ENCODE measurements at places on chromosomes 1 and 21. TPM values are rescaled to one million over a fixed set of nuclear protein-coding genes. Genes with fewer than 3 reads are reported as not detected.

GRCh38 chr1:22117238-22117637 lies 25.7 kb downstream of the WNT4 start:
- H3K4me1 ChIP-seq, result peaks cover 34% of the 10 kb centered on the region
- DNase-seq, result no peak
- H3K27ac ChIP-seq, result peak overlapping the region; percentile 42

- H3K27me3 ChIP-seq, result no peaks in the 10 kb centered on the region
- peaks cover 1% of the 10 kb centered on the region for H3K4me1 ChIP-seq
- H3K27ac ChIP-seq, result no peak overlapping the region
- no peaks in the 10 kb centered on the region for H3K36me3 ChIP-seq
- DNase-seq, result no peak
- H3K4me3 ChIP-seq, result no peak overlapping the region
These were observed 10.1 kb upstream of the GSTM3 start for GRCh38 chr1:109750920-109751319.

DNA sequence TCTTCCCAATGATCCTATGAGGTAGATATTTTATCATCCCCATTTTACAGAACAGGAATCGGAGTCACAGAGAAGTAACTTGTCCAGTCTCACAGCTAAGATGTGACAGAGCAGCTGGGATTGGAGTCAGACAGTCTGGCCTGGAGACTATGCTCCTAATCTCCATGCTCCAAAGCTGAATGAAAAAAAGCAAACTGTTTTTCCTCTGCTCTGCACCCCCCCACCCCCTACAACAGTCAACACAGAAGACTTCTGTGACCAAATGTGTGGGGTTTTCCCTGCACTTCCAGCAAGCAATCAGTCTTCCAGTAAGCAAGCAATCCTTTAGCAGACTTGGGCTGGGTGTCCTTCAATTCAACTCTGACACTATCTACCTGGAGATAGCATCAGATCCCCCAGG lies 33.2 kb downstream of the KIRREL1 start:
- H3K4me3 ChIP-seq, result no peak overlapping the region
- peaks cover 25% of the 10 kb centered on the region for H3K4me1 ChIP-seq
- no peak overlapping the region for H3K27ac ChIP-seq
- DNase-seq, result no peak
- no peaks in the 10 kb centered on the region for H3K36me3 ChIP-seq
- H3K27me3 ChIP-seq, result no peaks in the 10 kb centered on the region

GRCh38 chr1:74426208-74426937 lies 86.0 kb downstream of the LRRC53 start:
- no peak overlapping the region for H3K27ac ChIP-seq
- no peak for DNase-seq
- H3K4me1 ChIP-seq, result peaks cover 4% of the 10 kb centered on the region
- no peak overlapping the region for H3K4me3 ChIP-seq
- no peaks in the 10 kb centered on the region for H3K27me3 ChIP-seq
- no peaks in the 10 kb centered on the region for H3K36me3 ChIP-seq

DNA sequence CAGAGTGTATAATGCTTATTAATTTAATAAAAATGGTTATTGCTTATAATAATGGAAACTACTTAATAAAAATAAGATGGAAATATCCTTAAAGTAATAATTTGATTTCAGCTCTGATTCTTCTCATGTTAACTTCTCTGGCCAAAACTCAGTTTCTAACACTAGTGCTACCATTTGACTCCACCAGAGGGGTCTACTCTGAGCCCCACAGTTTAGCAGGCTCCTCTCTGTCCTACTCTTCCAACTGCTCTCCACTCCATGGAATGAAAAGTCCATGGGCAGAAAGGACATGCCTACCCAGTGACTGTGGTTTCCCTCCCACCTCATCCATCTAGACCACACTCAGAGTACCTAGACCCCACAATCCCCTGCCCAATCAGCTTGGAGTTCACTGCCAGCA lies 489.1 kb upstream of the CAMK1G start:
- H3K4me1 ChIP-seq, result no peaks in the 10 kb centered on the region
- H3K4me3 ChIP-seq, result no peak overlapping the region
- no peak overlapping the region for H3K27ac ChIP-seq
- H3K36me3 ChIP-seq, result no peaks in the 10 kb centered on the region
- no peaks in the 10 kb centered on the region for H3K27me3 ChIP-seq
- no peak for DNase-seq

- DNase-seq, result no peak
- H3K4me3 ChIP-seq, result no peak overlapping the region
- H3K27ac ChIP-seq, result no peak overlapping the region
- H3K27me3 ChIP-seq, result no peaks in the 10 kb centered on the region
- H3K4me1 ChIP-seq, result peaks cover 7% of the 10 kb centered on the region
These were observed 22.8 kb upstream of the LBR start for GRCh38 chr1:225450491-225451191.

DNA sequence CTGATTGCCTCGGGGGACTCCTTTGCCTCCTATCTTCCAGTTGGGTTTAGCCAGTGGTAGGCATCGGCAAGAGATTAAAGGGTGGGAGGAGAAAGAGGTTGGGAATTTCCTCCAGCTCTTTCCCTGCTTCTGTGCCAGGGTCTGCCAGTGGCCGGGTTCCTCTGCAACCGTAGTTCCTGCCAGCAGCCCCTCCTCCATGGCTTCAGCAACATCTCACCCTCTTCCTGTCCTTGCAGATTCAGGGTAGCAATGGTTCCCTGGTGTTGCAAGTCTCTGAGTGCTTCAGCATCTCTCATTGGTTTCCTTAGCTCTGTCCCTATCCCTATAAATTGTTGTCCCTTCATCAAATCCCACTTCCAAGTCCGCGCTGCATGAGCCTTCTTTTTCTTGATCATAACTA lies 223.1 kb upstream of the JUN start:
- H3K27ac ChIP-seq, result no peak overlapping the region
- no peaks in the 10 kb centered on the region for H3K27me3 ChIP-seq
- no peak for DNase-seq
- H3K36me3 ChIP-seq, result no peaks in the 10 kb centered on the region
- H3K4me3 ChIP-seq, result no peak overlapping the region

GRCh38 chr1:67939186-67939743 lies 106.0 kb upstream of the GNG12 start:
- H3K4me3 ChIP-seq, result no peak overlapping the region
- no peaks in the 10 kb centered on the region for H3K27me3 ChIP-seq
- H3K36me3 ChIP-seq, result no peaks in the 10 kb centered on the region
- no peak overlapping the region for H3K27ac ChIP-seq
- peaks cover 27% of the 10 kb centered on the region for H3K4me1 ChIP-seq

GRCh38 chr1:79364896-79365295 lies 358.4 kb upstream of the ADGRL4 start:
- no peak for DNase-seq
- H3K27me3 ChIP-seq, result no peaks in the 10 kb centered on the region

DNA sequence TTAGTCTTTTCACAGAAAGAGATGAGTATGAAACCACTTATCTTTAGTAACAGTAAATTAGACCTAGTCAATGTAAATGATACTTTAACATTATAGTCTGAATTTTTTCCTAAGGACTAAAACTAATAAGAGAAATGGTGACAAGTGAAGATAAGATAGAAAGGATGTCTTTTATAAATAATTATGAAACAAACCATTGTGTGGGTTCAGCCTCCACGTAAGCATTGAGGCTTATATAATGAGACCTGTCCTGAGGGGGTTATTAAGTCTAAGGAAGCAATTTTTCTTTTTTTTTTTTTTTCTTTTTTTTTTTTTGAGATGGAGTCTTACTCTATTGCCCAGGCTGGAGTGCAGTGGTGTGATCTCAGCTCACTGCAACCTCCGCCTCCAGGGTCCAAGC lies 55.8 kb downstream of the UROD start:
- DNase-seq, result no peak
- no peaks in the 10 kb centered on the region for H3K36me3 ChIP-seq
- no peaks in the 10 kb centered on the region for H3K4me1 ChIP-seq

DNA sequence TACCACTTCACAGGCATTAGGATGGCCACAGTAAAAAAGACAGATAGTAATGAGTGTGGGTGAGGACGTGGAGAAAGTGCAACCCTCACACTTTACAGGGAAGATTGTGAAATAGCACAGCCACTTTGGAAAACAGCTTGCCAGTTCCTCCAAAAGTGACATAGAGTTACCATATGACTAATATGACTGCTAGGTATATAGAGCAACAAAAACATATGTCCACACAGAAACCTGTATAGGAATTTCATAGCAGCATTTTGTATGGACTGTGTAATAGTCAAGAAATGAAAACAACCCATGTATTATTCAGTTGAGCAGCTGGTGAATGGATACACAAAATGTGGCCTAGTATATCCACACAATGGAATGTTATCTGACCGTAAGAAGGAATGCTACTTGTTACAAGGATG lies 30.4 kb upstream of the LBR start:
- no peak overlapping the region for H3K4me3 ChIP-seq
- no peaks in the 10 kb centered on the region for H3K36me3 ChIP-seq
- no peak overlapping the region for H3K27ac ChIP-seq
- H3K4me1 ChIP-seq, result peaks cover 7% of the 10 kb centered on the region
- H3K27me3 ChIP-seq, result no peaks in the 10 kb centered on the region

The AMPD1 gene
- total RNA-seq, result not detected

The TMEM61 gene
- 0.22 TPM for total RNA-seq

The TCHHL1 gene
- not detected for total RNA-seq

The SYDE2 gene
- total RNA-seq, result 8.3 TPM
